GM23248 (cell line): ENCODE measurements at places on chromosomes 4 and X. TPM values are rescaled to one million over a fixed set of nuclear protein-coding genes. Genes with fewer than 3 reads are reported as not detected.

Gene ASMTL
- polyA plus RNA-seq: 36.2 and 38.4 TPM in 2 replicates

Gene ZNF185
- polyA plus RNA-seq: 3.7 and 4.0 TPM in 2 replicates

Gene ATP8A1
- polyA plus RNA-seq: 0.13 and 0.29 TPM in 2 replicates

Gene RAB33A
- 1.5 and 2.3 TPM in 2 replicates for polyA plus RNA-seq

Gene PJA1
- polyA plus RNA-seq: 32.7 and 39.1 TPM in 2 replicates

Gene SLITRK4
- not detected in 2 replicates for polyA plus RNA-seq

Gene GPR78
- polyA plus RNA-seq: 0.05 TPM in 2 replicates

Gene KCTD8
- not detected in 2 replicates for polyA plus RNA-seq

Gene GDI1
- polyA plus RNA-seq: 82.2 and 87.1 TPM in 2 replicates

Gene CHRDL1
- polyA plus RNA-seq: 0.06 TPM in 1 of 2 replicates, not detected in the other

Gene TEX13C
- polyA plus RNA-seq: not detected in 2 replicates

Gene HPGD
- not detected in 2 replicates for polyA plus RNA-seq

Gene TASL
- not detected in 2 replicates for polyA plus RNA-seq

Gene RASSF6
- not detected in 2 replicates for polyA plus RNA-seq

Gene WNK3
- 0.29 and 0.39 TPM in 2 replicates for polyA plus RNA-seq

Gene RPL34
- 911 and 935 TPM in 2 replicates for polyA plus RNA-seq

Gene IQCM
- not detected in 2 replicates for polyA plus RNA-seq

Gene DRD5
- polyA plus RNA-seq: not detected in 2 replicates

Gene SPANXA2
- polyA plus RNA-seq: not detected in 2 replicates

Gene FAM47A
- not detected in 2 replicates for polyA plus RNA-seq

Gene FAM184B
- polyA plus RNA-seq: 0.04 and 0.06 TPM in 2 replicates

Gene ZAR1
- not detected in 2 replicates for polyA plus RNA-seq

Gene USP17L15
- not detected in 2 replicates for polyA plus RNA-seq

Gene OTUD6A
- polyA plus RNA-seq: not detected in 2 replicates

Gene VCX3B
- not detected in 2 replicates for polyA plus RNA-seq

Gene FGF2
- 36.9 and 38.4 TPM in 2 replicates for polyA plus RNA-seq

Gene FGFBP1
- polyA plus RNA-seq: not detected in 2 replicates

Gene FRAS1
- 5.8 and 6.5 TPM in 2 replicates for polyA plus RNA-seq

Gene PF4V1
- polyA plus RNA-seq: 6.5 and 8.1 TPM in 2 replicates

Gene KLHL34
- not detected in 2 replicates for polyA plus RNA-seq
